ENCODE measurements at places on chromosomes 1 and 21.

DNA sequence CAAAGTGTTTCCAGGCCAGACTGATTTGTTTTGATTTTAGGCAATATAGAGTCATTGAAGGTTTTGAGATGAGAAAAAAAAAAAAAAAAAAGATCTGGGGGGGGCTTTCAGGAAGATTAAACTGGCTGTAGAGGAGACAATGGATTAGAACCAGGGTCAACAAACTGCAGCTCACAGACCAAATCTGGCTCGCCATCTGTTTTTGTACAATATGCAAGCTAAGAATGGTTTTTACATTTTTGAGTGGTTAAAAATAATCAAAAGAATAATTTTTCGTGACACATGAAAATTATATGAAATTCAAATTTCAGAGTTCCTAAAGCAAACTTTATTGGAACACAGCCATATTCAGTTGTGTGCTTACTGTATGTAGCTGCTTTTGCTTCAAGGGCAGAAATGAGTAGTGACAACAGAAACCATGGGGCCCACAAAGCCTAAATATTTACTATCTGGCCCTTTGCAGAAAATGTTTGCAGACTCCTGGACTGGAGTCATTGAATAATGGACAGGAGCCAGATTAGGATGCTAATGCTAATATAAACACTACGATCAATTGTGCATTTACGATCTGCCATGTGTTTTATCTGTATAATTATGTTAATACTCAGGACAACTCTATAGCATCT is 375.7 kb upstream of the DAB1 start:
- H3K4me3 ChIP-seq = no peak overlapping the region
- no peak for DNase-seq
- no peaks in the 10 kb centered on the region for H3K27me3 ChIP-seq
- no peak overlapping the region for H3K27ac ChIP-seq

DNA sequence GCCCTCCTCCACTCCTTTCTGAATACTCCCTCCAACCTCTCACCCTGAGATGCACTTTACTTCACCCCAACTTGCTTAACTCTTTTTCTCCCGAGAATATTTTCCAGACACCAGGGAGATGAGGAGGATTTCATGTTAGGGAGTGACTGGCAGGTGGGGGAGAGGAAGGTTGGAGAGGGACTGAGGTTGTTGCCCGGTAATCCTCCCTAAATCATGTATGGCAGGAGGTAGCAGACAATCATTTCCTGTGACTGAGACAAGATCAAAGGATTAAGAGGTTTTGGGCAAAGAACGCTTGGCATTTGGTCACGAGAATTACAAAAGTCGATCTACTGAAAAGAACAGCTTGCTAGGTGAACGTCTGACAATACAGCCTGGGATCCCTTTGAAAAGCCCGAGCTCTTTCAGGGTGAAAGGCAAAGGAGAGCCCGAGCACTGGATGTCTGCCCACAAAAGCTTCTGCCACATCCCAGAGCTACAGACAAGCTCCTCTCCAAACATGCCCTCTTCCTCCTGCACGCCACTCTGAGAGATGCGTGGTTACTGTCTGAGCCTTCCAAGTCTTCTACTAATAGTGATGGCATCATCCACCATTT is 154.1 kb downstream of the DAB1 start:
- no peak overlapping the region for H3K27ac ChIP-seq
- DNase-seq = no peak
- no peaks in the 10 kb centered on the region for H3K27me3 ChIP-seq
- no peak overlapping the region for H3K4me3 ChIP-seq

DNA sequence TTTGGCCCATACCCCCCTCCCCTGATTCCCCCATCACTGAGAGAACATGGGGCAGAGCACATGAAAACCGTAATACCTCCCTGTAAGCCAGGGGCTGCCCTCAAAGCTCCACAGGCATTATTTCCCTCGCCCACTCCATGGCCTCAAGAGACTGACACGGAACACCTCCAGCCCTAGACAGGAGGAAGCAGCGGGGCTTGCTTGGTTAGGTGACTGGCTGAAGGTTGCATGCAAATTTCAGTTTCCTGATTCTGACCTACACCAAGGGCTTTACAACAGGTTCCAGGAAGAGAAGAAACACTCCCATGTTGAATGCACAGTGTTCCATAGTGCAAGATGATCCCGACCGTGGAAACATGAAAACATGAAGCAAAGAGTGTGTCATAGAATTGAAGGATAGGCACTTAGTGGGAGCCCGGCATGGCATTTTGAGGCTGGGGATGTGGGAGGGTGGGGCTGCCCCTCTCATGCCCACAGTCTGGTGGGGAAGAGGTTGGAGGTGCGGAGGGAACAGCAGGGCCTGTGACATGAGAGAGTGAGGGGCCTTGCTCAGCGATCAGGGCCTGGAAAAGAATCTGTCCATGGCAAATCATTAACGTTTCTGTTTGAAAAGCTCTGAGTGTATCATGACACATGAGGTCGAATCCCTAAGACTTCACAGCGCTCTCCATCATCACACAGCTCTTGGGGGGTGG is 33.5 kb downstream of the GPR137B start:
- H3K27me3 ChIP-seq = no peaks in the 10 kb centered on the region
- peaks cover 3% of the 10 kb centered on the region for H3K36me3 ChIP-seq
- DNase-seq = no peak
- no peaks in the 10 kb centered on the region for H3K4me1 ChIP-seq
- no peak overlapping the region for H3K4me3 ChIP-seq

GRCh38 chr1:15946571-15947381 is 29.1 kb downstream of the ZBTB17 start:
- no peak for DNase-seq
- H3K4me3 ChIP-seq = no peak overlapping the region
- 0 out of 2 replicates have a peak, but pooled peaks cover 2% of the 10 kb centered on the region for H3K4me1 ChIP-seq
- no peak overlapping the region for H3K27ac ChIP-seq
- no peaks in the 10 kb centered on the region for H3K27me3 ChIP-seq
- peaks cover 9% of the 10 kb centered on the region for H3K36me3 ChIP-seq

DNA sequence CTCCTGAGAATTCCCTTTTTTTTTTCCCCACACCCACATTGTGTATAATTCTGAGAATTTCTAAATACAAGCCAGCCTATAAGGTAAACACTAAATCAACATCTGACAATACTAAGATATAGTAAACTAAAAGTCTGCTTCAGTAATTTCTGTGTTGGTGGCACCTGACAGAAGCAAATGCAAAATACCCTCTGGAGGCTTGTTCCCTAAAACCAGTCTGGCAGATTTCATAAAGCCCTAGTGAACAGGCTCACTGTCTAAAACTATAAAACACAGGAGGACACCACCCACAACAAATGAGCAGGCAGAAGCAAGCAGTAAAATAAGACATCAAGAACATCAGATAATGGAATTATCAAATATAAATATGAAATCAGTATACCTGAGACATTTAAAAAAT is 11.5 kb downstream of the TRIM33 start:
- DNase-seq = no peak
- H3K27me3 ChIP-seq = no peaks in the 10 kb centered on the region
- H3K4me3 ChIP-seq = no peak overlapping the region
- H3K36me3 ChIP-seq = peaks cover 2% of the 10 kb centered on the region

GRCh38 chr1:73411479-73411878 is 786.5 kb downstream of the LRRIQ3 start:
- no peak overlapping the region for H3K27ac ChIP-seq
- H3K27me3 ChIP-seq = no peaks in the 10 kb centered on the region
- H3K36me3 ChIP-seq = peaks cover 11% of the 10 kb centered on the region
- H3K4me3 ChIP-seq = no peak overlapping the region

GRCh38 chr1:48817505-48818114 is 40.9 kb upstream of the BEND5 start:
- no peak overlapping the region for H3K4me3 ChIP-seq
- peak; percentile 80 for DNase-seq
- H3K27me3 ChIP-seq = no peaks in the 10 kb centered on the region
- no peak overlapping the region for H3K27ac ChIP-seq

GRCh38 chr1:179867493-179868330 is 9.9 kb downstream of the TOR1AIP2 start:
- H3K4me3 ChIP-seq = no peak overlapping the region
- peaks cover 48% of the 10 kb centered on the region for H3K36me3 ChIP-seq
- H3K27ac ChIP-seq = no peak overlapping the region
- DNase-seq = peak; percentile 69

DNA sequence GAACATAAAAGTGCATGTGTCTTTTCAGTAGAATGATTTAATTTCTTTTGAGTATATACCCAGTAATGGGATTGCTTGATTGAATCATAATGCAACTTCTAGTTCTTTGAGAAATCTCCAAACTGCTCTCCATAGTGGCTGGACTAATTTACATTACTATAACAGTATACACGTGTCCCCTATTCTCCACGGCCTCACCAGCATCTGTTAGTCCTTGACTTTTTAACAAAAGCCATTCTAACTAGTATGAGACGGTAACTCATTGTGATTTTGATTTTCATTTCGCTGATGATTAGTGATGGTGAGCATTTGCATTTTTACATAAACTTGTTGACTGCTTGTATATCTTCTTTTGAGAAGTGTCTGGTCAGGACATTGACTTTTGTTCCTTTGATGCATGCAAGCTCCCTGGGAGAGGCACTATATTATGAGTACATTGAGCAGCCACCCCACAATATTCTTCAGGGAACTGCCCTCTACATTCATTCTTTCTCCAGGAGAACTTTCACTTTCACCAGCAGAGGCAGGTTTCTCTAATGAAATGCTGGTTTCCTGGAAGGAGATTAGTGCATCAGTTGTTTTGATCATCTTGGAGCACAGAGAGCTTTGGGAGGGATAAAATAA is 51.9 kb upstream of the LPGAT1 start:
- H3K27me3 ChIP-seq = no peaks in the 10 kb centered on the region
- no peaks in the 10 kb centered on the region for H3K36me3 ChIP-seq
- no peak for DNase-seq
- H3K27ac ChIP-seq = no peak overlapping the region
- no peak overlapping the region for H3K4me3 ChIP-seq

DNA sequence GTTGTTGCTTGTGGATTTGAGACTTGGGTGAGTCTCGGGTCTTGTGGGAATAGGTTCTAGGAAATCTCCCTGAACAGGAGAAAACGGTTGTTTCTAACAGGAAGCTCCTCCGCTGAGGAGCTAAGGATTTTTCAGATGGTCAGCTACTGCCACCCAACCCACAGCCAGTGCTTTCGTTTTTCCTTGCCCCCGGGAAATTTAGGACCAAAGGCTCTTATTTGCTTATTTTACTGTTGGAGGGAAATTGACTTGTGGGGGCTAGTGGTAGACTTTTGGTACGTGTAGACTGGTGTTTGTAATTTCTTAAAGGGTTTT is 792 bp downstream of the SNX7 start:
- H3K27ac ChIP-seq = no peak overlapping the region
- H3K36me3 ChIP-seq = no peaks in the 10 kb centered on the region

DNA sequence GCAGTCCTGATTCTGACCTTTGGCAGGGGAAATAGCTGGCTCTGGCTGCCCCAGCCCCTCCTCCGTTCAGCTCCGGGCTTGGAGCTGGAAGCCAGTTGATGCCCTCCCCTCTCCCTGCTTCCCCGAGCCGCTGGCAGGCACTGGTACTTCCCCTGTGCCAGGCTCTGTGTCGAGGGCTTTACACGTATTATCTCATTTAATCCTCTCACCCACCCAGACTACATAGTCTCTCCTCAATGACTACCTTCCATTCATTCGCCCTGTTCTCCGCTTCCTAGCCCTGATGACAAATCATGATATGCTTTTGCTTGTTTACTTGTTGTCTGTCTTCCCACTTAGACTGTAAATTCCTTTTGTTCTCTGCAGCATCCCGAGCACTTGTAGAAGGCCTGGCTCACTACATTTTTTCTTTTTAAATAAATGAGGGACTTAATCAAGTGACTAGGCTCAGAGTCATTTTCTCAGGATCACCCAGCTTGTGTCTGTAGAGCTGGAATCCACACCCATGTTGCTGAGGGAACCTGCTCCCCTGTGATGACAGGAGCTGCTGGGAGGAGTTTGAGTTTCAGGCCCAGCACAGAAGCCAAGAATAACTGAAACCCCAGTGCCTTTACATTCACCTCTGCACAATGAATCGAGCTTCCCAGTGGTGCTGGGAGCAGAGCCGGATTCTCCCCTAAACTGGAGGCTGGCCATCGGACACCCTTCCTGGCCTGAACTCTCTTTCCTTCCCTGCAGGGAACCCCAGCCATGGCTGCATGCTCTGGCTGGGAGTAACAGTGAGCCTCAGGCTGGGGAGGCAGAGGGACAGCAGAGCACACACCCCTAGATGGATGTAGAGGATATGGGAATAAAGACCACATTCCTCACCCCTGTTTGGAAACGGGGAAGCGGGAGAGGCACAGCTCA is 58.3 kb downstream of the UBIAD1 start:
- no peak overlapping the region for H3K27ac ChIP-seq
- no peaks in the 10 kb centered on the region for H3K4me1 ChIP-seq
- H3K27me3 ChIP-seq = no peaks in the 10 kb centered on the region
- H3K4me3 ChIP-seq = no peak overlapping the region
- no peaks in the 10 kb centered on the region for H3K36me3 ChIP-seq
- DNase-seq = no peak

- peaks cover 5% of the 10 kb centered on the region for H3K27me3 ChIP-seq
- H3K4me3 ChIP-seq = no peak overlapping the region
- no peaks in the 10 kb centered on the region for H3K36me3 ChIP-seq
Measured at GRCh38 chr1:112496290-112496689, 12.5 kb upstream of the WNT2B start.

GRCh38 chr1:94578856-94579255 is 37.3 kb upstream of the F3 start:
- no peak overlapping the region for H3K4me3 ChIP-seq
- no peaks in the 10 kb centered on the region for H3K27me3 ChIP-seq

DNA sequence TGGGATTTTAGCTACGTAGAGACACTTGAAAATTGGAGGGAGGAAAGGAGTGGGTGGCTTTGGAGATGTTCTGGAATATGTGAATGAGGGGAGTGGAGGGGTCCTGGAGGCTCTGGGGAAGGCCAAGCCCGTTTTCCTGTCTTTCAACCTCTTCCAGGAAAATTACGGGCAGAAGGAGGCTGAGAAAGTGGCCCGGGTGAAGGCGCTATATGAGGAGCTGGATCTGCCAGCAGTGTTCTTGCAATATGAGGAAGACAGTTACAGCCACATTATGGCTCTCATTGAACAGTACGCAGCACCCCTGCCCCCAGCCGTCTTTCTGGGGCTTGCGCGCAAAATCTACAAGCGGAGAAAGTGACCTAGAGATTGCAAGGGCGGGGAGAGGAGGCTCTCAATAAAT is 442 bp upstream of the RUSC1 start:
- peaks cover 23% of the 10 kb centered on the region for H3K36me3 ChIP-seq
- no peak for DNase-seq
- no peaks in the 10 kb centered on the region for H3K27me3 ChIP-seq
- H3K4me3 ChIP-seq = peak overlapping the region; percentile 93
- no peak overlapping the region for H3K27ac ChIP-seq
- peaks cover 2% of the 10 kb centered on the region for H3K4me1 ChIP-seq

GRCh38 chr1:150976879-150977694 is 2.5 kb upstream of the CERS2 start:
- H3K4me1 ChIP-seq = peaks cover 25% of the 10 kb centered on the region
- H3K27me3 ChIP-seq = no peaks in the 10 kb centered on the region
- DNase-seq = peak; percentile 86

- no peak overlapping the region for H3K4me3 ChIP-seq
- no peak overlapping the region for H3K27ac ChIP-seq
- no peak for DNase-seq
- no peaks in the 10 kb centered on the region for H3K36me3 ChIP-seq
- H3K4me1 ChIP-seq = peaks cover 2% of the 10 kb centered on the region
Measured at GRCh38 chr1:38249001-38249400, 202.4 kb upstream of the POU3F1 start.

GRCh38 chr1:17675744-17676143 is 79.4 kb upstream of the ACTL8 start:
- no peak overlapping the region for H3K4me3 ChIP-seq
- no peaks in the 10 kb centered on the region for H3K27me3 ChIP-seq
- H3K27ac ChIP-seq = no peak overlapping the region
- DNase-seq = no peak
- H3K36me3 ChIP-seq = peaks cover 7% of the 10 kb centered on the region
- H3K4me1 ChIP-seq = no peaks in the 10 kb centered on the region

- H3K4me1 ChIP-seq = peaks cover 8% of the 10 kb centered on the region
- H3K27me3 ChIP-seq = no peaks in the 10 kb centered on the region
- no peak for DNase-seq
- no peak overlapping the region for H3K27ac ChIP-seq
Measured at GRCh38 chr1:36525166-36525565, 42.5 kb upstream of the CSF3R start.
